Vein endothelial cell (primary cell): ENCODE measurements at places on chromosomes 11 and 22. TPM values are rescaled to one million over a fixed set of nuclear protein-coding genes. Genes with fewer than 3 reads are reported as not detected.

The CSF2RB gene
- 15.6 and 21.6 TPM in 2 replicates for total RNA-seq

The SHANK2 gene
- total RNA-seq: 0.19 TPM in 1 of 2 replicates, not detected in the other

The C22orf42 gene
- not detected in 2 replicates for total RNA-seq

The BTG4 gene
- not detected in 2 replicates for total RNA-seq

The MISFA gene
- 2.9 TPM in 1 of 2 replicates, not detected in the other for total RNA-seq

The TESMIN gene
- total RNA-seq: 1.1 and 7.5 TPM in 2 replicates

The PHETA2 gene
- total RNA-seq: 14.6 and 24.2 TPM in 2 replicates

The PRODH gene
- 0.29 TPM in 1 of 2 replicates, not detected in the other for total RNA-seq
